Fibroblast of skin of left quadriceps (primary cell): ENCODE measurements at places on chromosomes 1 and 21.

GRCh38 chr1:94947437-94947836 is 20.5 kb upstream of the CNN3 start:
- DNase-seq = peak; percentile 80

GRCh38 chr1:155913969-155914757 is 3.0 kb upstream of the RIT1 start:
- DNase-seq = peak; percentile 31

DNA sequence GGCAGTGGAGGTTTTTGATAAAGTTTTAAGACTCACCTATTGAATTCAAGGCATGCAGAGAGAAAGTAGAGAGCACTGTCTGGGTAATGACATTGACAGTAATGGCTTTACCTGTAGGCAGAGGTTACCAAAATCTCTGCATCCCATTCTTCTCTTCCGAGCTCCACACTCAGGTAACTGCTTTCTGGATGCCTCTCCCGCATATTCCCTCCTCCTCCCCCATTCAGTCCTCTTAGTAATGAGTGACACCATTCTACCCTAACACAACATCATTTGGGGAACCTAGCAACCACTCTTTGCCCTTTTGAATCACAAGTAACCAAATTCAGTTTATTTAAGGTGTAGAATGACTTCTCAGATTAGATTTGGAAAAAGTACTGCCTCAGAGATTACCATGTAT is 56.5 kb downstream of the DYRK1A start:
- no peak for DNase-seq

GRCh38 chr1:23422241-23422877 is 2.2 kb downstream of the TCEA3 start:
- DNase-seq = peak; percentile 64

DNA sequence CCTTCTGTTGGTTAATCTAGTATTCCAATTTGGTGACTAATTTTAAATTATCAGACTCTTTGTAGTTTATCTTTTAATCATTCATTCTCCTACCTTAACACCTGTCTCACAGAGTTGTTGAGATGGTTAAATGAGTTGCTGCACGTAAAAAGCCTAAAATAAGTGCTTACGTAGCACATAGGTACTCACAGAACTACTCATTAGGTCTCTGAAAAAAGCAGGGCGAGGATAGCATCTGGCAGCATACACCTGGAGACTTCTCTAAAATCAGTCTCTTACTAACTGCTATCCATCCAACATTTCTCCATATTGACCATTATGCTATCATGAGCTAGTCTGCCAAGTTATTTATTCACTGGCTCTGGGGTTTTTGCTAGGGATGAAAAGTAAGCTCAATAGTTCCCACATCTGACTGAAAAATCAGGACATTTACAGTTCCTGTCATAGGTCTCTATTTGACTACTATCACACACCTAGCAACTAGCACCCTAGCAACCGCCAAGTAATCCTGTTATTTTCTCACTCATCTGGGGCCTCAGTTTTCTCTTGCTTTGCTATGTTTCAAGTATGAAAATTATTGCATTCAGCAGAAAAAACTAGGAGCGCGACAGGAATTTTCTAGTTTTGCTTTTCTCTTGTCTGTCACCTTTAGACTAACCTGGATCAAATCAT is 11.2 kb downstream of the CSDE1 start:
- DNase-seq = no peak

DNA sequence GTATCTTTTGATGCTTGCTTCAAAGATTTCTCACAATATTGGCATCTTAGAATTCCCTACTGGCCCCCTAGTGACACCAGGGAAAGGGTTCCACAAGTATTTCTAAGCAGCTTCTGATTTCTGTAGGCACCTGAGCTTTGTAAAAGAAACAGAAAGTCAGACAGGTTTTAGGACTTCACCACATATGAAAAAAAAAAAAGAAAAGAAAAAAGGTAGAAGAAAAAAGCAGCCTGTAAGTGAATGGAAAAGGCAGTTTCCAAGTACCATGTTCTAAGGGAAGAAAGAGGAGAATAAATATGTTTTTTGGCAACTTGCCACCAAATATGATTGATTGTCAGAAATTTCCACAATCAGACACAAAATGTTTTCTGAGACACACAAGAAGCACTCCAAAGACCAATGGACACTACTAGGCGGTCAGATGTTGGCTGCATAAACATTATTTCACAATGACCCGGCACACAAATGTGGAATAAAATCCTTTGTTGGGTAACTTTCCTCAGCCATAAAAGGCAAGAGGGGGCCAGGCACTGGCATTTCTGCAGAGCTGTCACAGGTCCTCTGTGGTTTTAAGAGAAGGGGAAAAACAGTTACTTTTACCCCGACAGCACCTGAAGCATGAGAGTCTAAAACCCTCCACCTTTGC is 12.7 kb upstream of the CPLANE2 start:
- DNase-seq = peak; percentile 15

DNA sequence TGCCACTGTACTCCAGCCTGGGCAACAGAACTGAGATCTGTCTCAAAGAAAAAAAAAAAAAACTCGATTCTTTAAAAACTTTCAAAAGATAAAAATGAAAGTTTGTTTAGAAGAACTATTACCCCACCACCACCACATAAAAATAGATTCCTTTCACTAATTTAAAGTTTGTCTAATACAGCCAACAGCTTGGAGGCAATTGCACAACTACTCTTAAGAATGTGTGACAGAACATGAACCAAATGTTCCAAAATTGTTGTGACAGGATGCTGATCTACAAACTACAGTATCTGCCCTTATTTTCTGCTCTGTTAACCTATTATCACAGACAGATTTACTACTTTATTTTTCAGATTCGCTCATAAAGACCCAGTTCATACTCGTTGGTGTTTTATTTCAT is 5.5 kb upstream of the TGFBR3 start:
- no peak for DNase-seq

DNA sequence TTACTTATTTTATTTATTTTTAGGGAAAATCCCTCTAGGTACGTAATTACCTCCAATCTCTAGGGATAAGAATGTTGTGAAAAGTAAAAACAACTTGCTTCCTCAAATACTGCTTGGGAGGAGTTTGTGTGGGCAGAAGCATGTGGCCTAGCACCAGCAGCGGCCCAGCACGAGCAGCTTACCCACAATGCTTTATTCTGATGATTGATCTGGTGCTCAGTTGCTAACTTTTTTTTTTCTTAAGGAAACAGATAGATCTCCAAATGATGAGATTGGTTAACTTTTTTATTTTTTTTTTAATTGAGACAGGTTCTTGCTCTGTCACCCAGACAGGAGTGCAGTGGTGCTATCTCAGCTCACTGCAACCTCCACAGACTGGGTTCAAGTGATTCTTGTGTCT is 4.2 kb downstream of the CLIC6 start:
- no peak for DNase-seq
